Globus pallidus (tissue), 1 donor: ENCODE measurements at places on chromosomes 4 and X.
A peak's percentile ranks its signal among the peaks of the same experiment; 100 is the strongest.

GRCh38 chr4:89939994-89940393 lies 45.3 kb downstream of the MMRN1 start:
- peak; percentile 13 for DNase-seq

GRCh38 chrX:108199691-108200090 lies 108.1 kb downstream of the ATG4A start:
- DNase-seq: peak; percentile 2

DNA sequence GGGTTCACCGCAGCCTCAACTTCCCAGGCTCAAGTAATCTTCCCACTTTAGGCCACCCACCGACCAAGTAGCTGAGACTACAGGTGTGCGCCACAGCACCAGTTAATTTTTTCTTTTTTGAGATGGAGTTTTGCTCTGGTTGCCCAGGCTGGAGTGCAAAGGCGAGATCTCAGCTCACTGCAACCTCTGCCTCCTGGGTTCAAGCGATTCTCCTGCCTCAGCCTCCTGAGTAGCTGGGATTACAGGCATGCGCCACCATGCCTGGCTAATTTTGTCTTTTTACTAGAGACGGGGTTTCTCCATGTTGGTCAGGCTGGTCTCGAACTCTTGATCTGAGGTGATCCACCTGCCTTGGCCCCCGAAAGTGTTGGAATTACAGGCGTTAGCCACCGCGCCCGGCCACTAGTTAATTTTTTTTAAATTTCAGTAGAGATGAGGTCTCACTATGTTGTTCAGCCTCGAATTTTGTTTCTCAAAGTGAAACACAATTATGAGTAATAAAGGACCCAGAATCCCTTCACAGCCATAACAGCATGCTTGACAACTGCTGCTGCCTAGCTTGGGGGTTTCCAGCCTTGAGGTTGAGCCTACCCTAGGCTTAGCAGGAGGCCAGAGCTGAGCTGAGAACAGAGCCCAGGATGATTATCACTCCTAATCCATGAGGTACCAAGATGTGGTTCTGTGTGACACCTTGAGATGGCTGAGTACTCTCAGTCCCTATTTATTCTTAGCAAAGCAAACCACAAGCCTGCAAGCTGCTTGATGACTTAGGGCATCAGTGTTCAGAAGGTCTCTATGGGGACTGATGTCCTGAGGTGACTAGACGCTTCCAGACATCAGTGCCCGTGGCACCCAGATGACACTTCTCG lies 41.6 kb upstream of the NKRF start:
- DNase-seq: no peak

GRCh38 chrX:323721-324628 lies 5.4 kb upstream of the GTPBP6 start:
- no peak for DNase-seq

DNA sequence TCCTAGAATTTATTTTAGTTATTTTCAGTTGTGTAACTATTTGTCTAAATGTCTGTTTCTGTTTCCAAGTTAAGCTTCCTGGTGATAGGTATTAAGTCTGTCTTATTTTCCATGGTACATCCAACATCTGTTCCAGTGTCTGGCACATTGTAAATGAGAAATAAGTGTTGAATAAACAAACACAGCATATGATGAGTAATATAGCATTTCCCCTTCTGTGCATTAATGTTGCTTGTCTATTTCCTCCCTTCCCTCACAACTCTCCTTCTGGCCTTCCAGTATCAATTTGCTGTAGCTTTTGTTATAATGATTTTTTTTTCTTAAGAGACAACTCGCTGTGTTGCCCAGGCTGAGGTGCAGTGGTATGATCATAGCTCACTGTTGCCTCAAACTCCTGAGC lies 36.1 kb downstream of the COPS4 start:
- no peak for DNase-seq

DNA sequence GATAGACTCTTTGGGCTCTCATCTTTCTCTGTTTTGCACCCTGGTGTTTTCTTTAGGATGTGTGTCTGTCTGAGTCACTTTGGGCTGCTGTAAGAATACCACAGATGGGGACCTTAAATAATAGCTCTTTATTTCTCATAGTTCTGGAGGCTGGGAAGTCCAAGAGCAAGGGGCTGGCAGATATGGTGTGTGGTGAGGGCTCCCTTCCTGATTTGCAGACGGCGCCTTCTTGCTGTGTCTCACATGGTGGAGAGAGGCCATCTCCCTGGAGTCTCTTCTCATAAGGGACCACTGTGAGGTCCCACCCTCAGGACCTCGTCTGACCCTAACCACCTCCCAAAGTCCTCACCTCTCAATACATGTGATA lies 93.7 kb upstream of the ADRA2C start:
- no peak for DNase-seq

GRCh38 chr4:111807576-111807975 lies 337.7 kb upstream of the FAM241A start:
- DNase-seq: no peak

DNA sequence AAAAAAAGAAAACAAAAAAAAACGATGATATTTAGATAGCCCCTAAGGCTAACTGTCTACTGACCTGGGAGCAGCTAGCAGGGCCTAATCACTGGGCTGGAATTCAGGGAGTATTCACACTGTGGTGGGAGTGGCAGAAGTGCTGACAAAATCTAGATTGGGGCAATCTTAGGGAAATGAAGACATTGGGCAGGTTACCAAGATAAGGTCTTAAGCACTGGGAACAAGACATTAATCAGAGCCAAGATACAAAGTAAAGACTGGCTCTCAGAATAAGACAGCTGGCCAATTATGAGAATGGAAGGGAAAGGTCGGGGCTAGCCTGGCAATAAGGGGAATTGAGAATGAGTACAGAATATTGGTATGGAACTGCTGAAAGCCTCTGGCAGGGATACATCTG lies 100.2 kb upstream of the GRIA3 start:
- DNase-seq: no peak

- no peak for DNase-seq
Observed at GRCh38 chr4:110184140-110184790, 14.2 kb downstream of the ELOVL6 start.

DNA sequence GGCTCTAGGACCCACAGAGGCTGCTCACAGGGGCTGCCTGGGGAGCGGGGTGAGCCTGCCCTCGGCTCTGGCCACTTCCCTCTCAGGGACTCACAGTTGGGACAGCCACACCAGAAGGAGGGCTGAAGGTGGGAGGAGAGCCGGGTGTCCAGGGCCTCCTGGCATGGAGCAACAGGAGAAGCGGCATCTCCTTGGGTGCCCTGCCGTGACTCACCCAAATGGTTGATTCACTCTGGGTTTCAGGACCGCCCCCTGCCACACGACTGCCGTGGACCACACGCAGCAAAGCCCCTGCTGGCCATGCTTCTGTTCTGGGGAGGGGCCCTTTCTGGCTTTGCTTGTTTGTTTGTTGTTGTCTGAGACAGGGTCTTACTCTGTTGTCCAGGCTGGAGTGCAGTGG lies 86.0 kb upstream of the AFAP1 start:
- DNase-seq: no peak

- DNase-seq: no peak
Observed at GRCh38 chrX:84258708-84259107, 70.7 kb upstream of the RPS6KA6 start.

DNA sequence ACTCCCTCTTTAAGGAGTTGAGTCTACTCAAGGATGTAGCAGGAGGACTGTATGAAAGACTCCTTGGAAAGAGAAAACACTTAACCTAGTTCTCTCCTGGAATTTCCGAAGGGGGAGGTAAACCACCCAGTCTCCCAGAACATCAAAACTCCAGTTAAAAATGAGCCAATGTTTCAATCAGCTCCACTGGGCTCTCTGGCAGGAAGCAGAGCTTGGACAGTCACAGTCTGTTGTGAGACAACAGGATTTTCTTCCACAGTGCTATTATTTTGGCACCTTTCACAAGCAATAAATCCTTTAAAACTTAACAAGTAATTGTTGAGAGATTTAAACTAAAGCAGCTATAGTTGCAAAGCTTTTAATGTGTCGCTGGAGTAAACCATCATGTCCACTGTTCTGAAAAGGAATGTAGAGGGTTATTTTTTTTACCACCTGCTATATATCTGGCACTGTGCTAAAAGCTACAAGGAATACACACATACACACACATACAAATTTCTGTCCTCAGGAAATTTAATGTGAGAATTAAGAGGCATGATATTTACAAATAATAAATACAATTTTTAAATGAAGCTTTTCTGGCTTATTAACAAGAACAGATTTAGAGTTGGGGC lies 229.2 kb upstream of the INTU start:
- no peak for DNase-seq

DNA sequence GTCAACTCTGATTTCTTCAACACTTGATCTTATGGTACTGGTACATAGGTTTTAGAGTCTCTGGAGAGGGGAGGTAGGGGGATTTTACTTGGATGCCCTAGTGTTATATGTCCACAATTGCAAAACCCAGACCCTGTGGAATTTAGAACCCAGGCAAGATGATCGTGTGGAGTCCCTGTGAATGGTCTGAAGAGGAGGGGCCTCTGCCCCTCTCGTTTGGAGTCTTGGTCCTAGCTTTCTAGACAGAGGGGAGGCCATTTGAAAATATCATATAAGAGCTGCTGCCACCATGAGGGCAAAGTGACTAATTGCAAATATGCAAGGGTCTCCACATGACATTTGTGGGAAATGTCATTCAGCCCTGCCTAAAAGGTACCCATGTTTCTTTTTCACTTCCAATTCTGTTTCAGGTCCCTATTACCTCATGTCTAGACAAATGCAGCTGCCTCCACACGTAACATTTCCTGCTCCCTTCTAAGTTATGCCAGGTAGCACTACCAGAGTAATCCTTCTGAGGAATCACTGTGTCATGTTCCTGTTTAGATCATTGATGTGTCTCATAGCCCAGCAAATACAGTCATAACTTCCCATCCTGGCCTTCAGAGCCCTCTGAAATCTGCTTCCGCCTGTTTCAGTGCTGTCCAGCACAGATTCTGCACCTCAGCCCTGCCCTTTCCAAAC lies 126.8 kb downstream of the KLHL8 start:
- peak; percentile 59 for DNase-seq

GRCh38 chr4:172042714-172043114 lies 229.5 kb downstream of the GALNTL6 start:
- DNase-seq: no peak

DNA sequence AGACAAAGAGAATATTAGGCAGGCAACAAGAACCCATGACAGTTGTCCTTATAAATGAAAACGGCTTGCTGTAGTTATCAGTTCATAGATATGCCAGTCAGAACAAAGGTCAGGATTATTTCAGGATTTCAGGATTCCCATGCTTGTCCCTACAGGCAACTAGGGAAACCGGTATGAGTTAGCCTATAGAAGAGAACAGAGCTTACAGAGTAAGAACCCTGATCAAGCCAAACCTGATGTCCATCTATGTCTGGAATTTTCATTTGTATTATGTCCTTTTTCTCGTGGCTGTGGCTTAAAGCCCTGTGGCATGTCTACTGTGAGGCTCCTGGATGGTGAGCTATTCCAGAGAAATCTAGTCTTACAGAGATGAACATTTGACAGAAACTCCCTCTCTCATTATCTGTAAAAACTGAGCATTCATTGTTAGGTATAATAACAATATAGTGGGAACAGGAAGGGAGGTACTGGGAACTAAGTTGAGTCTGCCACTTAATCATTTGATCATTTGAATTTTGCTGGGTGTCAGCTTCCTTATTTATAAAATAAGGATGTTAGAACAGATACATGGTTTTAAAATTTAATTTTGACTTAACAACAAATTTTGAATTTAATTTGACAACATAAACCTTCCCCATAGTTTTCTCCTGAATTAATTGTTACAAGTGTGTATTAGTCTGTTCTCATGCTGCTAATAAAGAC lies 129.5 kb upstream of the KLF3 start:
- no peak for DNase-seq

DNA sequence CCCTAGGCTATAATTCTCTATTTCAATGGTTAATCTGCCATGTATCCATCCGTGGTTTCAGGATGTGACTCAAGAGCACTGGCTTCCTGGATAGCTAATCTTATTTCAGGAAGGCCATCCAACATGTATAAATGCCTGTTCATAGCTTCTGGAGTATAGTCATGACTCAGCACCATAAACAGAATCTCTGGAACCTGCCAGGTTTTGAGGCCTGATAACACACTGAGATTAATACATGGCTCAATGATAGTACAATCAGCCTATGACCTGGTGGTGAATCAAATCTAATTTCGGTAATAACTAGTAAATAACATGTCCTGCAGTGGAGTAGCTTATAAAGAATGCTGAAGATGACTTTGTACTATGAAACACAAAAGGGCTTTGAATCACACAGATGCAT lies 5.7 kb upstream of the IL13RA2 start:
- DNase-seq: no peak

- no peak for DNase-seq
Observed at GRCh38 chr4:915041-915474, 17.1 kb downstream of the GAK start.

- DNase-seq: no peak
Observed at GRCh38 chrX:110671068-110671803, 124.4 kb downstream of the CHRDL1 start.

GRCh38 chr4:161907590-161907955 lies 256.2 kb downstream of the FSTL5 start:
- no peak for DNase-seq

DNA sequence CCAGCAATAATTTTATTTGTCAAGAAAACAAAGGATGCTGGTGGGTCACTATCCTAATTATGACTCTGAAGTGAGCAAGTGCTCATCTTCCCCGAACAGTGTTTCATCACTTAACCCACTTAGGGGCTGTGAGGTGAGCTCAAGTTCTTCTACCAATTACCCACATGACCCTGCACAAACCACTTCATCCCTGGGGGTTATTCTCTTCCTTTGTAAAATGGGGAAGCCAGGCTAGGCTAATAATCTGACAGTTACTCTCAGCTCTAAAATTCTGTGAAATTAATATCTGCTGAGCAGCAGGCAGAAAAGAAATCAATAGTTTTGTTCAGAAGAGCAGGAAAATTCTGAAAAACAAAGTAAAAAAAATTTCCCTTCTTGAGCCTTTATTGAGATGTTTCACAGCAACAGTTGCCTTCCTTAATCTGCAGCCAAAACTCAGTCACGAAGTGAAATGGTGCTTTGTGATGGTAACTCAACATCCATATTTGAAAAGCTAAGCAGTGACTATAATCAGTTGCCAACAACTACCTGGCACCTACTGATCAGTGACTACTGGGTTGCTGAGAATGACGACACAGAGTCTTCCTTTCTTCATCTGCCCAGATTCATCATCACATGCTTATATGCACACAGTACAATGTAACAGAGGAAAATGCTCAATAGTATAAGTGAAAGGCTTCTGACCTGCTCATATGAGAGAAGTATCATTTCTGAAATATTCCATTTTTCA lies 24.1 kb downstream of the ATP8A1 start:
- no peak for DNase-seq

DNA sequence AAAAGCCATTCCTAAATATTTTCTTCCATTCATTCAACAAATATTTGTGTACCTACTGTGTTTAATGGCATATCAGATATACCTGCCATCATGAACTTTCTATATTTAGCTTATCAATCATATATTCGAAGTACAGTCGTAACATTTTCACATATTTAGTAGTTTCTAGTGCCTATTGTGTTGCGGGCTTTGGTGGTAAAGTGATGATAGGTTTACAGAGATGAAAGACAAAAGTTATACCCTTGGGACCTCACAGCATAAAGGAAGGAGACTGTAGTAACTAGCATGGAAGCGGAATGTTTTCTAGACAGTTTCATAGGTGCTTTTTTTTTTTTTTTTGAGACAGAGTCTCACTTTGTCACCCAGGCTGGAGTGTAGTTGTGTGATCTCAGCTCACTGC lies 39.5 kb downstream of the RBPJ start:
- DNase-seq: no peak

- peak; percentile 88 for DNase-seq
Observed at GRCh38 chrX:103329991-103330390, at the start of gene TCEAL7. Gene TCEAL7 (plus strand): TSS chrX:103330239. CDS start chrX:103331404, 1,165 bp downstream.

- peak; percentile 77 for DNase-seq
Observed at GRCh38 chr4:37826295-37827029, at the start of gene PGM2. Gene PGM2 (plus strand): TSS chr4:37826686. CDS start chr4:37826733, 47 bp downstream.

GRCh38 chr4:69051576-69051943 lies 44.7 kb upstream of the UGT2B7 start:
- no peak for DNase-seq
